ENCODE measurements at places on chromosomes 6 and 20.

DNA sequence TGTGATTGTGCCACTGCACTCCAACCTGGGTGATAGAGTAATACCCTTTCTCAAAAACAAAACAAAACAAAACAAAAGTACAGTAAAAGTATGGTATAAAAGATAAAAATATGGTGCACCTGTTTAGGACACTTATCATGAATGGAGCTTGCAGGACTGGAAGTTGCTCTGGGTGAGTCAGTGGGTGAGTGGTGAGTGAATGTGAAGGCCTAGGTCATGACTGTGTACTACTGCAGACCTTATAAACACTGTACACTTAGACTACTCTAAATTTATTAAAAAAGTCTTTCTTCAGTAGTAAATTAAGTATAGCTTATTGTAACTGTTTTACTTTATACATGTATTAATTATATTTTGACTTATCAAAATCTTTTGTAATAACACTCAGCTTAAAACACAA is 46.0 kb downstream of the ZFP64 start:
- no peak for DNase-seq

DNA sequence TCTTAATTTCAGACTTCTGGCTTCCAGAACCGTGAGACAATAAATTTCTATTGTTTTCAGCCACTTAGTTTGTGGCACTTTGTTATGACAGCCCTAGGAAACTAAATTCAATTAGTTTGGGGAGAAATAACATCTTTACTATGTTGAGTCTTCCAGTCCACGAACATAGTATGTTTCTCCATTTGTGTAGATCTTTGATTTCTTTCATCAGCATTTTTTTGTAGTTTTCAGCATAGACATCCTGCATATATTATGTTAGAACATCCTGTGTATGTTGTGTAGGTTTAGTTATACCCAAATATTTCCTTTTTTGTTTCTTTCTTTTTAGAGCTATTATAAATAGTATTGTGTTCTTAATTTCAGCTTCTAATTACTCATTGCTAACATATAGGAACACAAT is 18.0 kb upstream of the HMGA1 start:
- DNase-seq, result no peak

GRCh38 chr6:125587666-125588632 is 161.5 kb upstream of the HEY2 start:
- DNase-seq, result no peak

DNA sequence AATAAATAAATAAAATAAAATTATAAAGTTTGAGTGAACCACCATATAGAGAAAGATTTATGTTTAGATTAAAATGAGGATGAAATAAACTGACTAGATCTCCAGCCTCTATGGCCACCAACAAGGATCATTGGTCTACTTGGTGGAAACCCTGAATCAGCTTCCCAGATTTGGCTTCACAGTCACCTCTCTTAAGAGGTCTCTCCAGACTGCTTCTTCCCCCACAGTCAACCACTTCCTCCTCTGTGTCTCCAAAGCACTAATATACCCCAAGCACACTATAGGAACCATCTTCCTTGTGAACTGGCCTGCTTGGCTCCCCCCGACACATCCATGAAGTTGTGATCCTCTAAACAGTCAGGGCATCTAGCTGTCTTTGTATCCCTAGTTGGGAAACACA is 529.6 kb upstream of the RNF217 start:
- DNase-seq, result no peak

DNA sequence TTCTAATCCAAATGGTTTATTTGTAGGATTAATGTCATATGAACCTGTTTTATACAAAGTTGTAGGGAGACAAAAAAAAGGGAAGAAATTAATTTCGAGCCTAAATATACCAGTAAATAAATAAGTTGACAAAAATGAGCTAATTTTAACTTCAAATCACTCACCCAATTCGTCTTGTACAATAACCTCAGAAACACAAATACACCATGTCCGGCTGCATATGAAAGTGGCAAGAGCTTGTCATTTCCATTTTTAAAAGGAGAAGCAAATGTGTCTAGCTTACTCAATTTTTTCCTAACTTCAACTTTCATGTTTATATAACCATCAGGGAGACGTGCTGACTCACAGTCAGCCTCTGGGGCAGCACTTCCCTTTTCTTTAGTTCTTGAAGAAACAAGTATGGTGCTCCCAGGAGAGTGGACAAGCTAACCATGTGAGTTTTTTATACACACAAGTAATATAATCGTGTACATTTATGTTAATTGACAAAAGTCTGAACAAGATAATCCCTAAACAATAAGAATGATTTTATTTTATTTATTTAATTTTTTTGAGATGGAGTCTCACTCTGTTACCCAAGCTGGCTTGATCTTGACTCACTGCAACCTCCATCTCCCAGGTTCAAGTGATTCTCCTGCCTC is 55.5 kb upstream of the SGK1 start:
- no peak for DNase-seq

DNA sequence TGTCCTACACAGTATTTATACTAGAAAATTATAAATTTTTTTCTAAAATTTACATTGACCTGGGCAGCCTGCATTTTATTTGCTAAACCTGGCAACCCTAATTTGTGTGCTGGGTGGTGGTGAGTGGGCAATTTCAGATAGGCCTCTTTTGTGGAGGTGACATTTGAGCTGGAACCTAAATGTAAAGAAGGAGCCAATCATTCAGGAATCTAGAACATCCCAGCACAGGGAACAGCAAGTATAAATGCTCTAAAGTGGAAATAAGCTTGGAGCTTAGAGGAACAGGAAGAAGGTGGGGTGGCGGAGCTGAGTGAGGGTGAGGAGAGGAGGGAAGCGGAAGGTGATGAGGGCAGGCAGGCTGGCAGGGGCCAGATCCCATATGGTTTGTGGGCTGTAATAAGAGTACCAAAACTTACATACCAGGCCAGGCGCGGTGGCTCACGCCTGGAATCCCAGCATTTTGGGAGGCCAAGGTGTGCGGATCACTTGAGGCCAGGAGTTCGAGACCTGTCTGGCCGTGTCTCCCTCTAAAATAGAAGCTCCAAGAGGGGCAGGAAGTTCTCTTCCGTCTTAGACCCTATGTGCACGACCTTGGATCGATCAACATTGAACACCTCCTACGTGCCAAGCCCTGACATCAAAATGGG is 549 bp upstream of the CSE1L start:
- DNase-seq, result no peak

DNA sequence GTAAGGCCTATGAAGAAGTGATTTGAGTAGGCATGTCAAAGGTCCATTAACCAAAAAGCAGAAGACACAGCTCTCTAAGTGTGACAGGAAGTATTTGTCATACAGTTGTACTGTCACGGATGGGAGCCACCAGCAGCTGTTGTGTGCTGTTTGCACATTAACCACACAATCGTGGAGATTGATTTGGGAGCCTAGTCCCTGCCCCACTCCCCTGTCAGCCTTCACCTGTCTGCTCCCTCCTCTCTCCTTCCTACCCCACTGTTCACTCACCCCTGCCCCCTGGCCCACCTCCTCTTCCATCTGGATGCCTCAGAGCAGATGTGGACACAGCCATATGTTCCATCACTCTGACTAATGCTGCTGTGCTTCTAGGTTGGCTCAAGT is 124.7 kb upstream of the SPACA1 start:
- no peak for DNase-seq

GRCh38 chr6:145725570-145725969 is 9.8 kb downstream of the EPM2A start:
- DNase-seq, result no peak

DNA sequence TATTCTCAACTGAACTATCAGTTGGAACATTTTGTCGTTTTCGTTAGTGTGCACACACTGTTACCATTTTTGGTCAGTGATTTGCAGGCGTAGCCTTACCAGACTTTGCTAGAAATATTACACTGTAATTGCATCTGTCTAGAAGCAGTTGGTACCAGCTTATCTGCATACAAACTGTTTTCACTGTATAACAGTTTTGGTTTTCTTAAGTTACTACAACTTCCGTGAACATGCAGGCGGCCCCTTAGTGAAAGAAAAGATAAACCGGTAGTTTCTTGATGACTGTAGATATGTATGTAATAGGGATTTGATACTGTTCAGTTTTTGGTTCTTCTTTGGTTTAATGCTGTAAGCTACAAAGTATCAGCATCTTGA is 1.3 kb downstream of the DSTN start:
- no peak for DNase-seq

DNA sequence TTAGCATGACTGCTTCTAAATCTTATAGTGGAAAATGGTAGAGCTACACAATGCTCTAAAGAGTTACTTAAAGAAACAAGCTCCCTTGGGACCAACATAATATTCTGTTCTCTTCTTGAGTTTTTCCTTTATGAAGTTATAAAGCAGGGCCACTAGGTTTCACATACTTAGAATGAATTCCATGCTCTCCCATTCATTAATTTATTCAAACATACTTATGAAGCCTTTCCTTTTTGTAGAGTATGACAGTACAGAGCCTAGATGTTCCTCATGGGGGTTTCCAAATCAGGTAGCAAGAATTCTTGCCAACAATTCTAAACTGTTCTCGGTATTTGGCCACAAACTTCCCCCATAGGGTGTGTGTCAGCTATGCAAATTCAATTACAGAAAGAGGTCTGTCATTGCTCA is 20.6 kb upstream of the FABP7 start:
- DNase-seq, result no peak

GRCh38 chr20:49384437-49385434 is 97.7 kb downstream of the KCNB1 start:
- DNase-seq, result peak; percentile 53

- DNase-seq, result no peak
Measured at GRCh38 chr20:1423625-1424106, 30.8 kb upstream of the FKBP1A start.

GRCh38 chr6:32108727-32109113 is 418 bp downstream of the TNXB start:
- DNase-seq, result no peak

- peak; percentile 26 for DNase-seq
Measured at GRCh38 chr6:165573671-165574070, 89.4 kb downstream of the PDE10A start.

DNA sequence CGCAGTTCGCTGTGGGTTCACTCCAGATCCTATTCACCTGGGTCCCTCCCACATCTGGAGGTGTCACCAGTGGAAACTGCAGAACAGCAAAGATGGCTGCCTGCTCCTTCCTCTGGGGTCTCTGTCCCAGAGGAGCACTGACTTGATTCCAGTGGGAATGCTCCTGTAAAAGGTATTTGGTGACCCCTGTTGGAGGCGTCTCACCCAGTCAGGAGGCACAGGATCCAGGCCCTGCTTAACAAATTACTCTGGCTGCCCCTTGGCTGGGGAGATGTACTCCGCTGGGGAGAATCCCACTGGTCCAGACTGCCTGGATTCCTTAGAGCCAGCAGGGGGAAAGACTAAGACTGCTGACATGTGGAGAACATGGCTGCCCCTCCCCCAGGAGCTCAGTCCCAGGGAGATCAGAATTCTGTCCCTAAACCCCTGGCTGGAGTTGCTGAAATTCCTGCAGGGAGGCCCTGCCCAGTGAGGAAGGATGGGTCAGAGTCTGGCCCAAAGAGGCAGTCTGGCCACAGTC is 483.0 kb downstream of the CBLN4 start:
- no peak for DNase-seq

DNA sequence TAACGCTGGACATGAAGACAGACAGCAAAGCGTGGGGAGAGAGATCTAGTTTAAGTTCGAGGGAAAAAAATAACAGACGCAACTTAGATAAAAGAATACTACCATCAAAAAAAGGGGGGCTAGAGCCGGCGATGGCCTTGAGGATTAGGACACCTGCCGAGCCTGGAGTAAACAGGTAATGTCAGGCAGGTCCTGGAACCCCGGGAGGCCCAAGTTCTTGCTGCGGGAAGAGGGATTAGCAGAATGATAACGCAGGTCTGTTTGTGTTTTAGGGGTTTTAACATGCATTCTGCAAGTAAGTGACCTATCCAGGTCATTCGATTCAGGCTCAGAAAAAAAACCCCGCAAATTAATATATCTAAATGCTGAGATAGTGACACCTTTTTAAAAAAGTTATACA is 754 bp upstream of the TMEM170B start:
- DNase-seq, result peak; percentile 27

GRCh38 chr20:49661560-49662329 is 51.9 kb downstream of the B4GALT5 start:
- DNase-seq, result no peak

DNA sequence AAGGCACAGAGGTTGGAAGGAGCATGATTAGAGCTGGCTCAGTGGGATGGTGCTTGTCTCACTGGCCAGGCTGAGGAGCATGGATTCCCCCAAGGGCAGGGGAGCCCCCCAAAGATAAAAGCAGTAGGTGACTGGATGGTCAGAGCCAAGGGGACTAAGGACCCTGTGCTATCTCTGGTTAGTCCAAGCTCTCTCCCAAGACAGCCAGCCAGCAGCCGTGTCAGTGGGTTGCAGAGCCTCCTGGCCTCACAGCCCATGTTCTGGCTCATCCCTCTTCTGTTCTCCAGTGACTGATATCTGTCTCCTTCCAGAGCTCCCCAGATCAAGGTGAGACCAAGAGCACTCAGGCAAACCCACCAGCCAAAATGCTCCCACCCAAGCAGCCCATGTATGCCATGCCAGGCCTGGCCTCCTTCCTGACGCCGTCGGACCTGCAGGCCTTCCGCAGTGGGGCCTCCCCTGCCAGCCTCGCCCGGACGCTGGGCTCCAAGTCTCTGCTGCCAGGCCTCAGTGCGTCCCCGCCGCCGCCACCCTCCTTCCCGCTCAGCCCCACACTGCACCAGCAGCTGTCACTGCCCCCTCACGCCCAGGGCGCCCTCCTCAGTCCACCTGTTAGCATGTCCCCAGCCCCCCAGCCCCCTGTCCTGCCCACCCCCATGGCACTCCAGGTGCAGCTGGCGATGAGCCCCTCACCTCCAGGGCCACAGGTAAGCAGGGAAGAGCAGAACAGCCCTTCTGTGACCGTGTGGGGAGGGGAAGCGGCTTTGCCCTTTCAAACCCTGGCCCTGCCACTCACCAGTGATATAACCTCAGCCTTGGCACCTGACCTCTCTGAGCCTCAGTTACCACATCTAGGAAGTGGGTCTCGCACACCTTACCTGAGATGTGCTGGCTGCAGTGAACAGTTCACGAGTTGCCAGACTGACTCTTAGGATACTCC is 121.3 kb downstream of the JPH2 start:
- no peak for DNase-seq

- DNase-seq, result no peak
Measured at GRCh38 chr6:152598901-152599537, 38.1 kb downstream of the SYNE1 start.

DNA sequence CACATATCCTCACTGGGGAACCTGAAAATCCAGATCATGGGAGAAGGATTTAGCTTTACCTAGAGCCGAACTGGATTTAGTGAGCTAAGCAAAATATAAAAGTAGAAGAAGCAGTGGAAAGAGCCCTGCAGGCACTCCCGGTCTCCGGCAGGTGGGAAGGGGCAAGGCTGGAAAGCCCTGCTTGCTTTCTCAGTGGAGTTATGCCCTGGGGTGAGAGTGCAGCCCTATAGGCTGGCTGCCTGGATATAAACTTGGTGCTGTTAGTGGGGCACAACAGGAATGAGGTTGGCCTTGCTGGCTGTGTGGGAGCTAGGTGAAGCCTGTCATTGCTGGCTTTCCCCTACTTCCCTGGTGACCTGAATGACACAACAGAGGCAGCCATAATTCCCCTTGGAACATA is 122.0 kb downstream of the CDK19 start:
- DNase-seq, result no peak

- DNase-seq, result no peak
Measured at GRCh38 chr20:49980140-49981008, 2.4 kb upstream of the SNAI1 start.
